ENCODE measurements at places on chromosomes 12 and 14. TPM values are rescaled to one million over a fixed set of nuclear protein-coding genes. Genes with fewer than 3 reads are reported as not detected.

The ADAM21 gene
- 0.18 TPM for total RNA-seq

The GUCY2C gene
- total RNA-seq = 0.09 TPM

The CIDEB gene
- 5.8 TPM for total RNA-seq

The SLC6A15 gene
- total RNA-seq = 63.4 TPM

The ASCL4 gene
- not detected for total RNA-seq

The RGS6 gene
- total RNA-seq = 15.0 TPM

The STON2 gene
- total RNA-seq = 29.9 TPM

The TAS2R30 gene
- 29.1 TPM for total RNA-seq

The PARP2 gene
- 19.4 TPM for total RNA-seq

The GALNT9 gene
- 23.1 TPM for total RNA-seq

DNA sequence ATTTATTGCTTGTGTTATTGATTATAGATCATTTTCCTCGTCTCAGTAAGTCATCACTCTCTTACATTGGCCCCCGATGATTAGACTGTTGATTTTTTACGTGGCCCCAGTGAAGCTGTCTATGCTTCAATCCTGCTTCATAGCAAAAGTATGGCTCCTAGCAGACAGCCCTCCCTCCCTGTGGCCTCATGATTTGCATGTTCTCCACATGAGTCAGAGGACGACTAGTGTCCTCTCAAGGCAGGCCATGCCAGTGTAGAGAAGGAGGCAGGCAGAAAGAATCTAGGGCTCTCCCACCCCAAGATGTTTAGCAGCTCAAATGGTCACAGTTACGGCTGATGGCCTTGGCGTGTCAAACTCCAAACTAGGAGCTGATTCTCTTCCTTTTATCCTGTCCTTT lies 59.6 kb downstream of the FIGNL2 start:
- DNase-seq = no peak

DNA sequence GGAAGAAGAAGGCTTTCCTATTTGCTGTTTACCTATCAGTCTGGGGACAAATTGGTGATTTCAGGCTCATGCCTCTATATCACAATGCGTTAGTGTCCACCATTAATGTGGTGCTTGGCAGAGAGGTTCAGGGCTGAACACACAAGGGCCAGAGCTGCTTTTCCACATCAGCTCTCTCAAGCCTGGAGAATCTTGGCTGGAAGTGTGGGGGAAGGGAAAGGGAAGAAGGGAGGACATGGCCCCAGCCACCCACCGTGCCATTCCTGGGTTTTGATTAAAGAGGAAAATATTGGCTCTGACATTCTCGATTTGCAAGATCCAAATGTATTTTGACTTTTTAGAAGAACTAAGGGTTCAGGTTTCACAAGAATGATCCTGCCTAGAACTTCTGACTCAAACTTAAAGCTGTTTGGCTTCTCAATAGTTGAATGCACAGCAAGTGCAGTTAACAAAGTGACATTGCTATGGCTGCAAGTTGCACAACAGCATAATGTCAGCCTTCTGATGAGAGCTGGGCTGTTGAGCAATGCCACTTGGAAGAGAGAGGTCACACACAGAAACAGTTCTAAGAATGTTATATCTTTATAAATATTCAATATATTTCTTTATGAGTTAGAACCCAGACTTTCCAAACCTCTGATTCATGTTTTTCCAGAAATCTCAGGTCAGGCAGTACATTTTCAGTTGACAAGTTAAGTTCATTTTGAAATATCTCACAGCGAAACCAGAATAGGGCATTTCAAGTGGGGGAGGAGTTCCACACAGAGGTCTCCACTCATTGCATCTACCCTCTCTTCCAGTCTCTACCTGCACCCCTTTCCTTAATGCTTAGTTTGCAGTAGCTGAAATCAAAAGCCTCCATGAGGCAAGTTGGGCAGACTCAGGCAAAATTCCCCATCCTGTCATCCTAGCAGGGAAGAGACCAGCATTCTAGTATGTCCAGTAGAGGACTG lies 25.3 kb downstream of the IGF1 start:
- no peak for DNase-seq

- DNase-seq = no peak
Measured at GRCh38 chr12:2526371-2526770, 268.4 kb upstream of the FKBP4 start.

DNA sequence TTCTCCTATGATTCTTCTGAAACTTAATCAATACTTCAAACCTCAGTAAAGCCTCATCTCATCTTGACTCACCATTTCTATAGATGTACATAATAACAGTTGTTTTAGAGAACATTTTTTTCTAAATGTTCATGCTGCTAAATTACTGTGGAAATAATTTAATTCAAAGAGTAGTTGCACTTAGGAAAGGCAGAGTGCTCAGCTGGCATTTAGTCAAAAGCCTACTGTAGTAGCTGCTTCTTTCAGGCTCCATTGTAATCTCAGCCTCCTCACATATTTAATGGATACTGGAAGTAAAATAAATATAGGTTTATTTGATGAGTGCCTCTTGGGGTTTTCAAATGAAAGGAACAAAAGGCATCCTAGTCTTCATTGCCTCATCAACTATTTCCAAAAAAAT lies 325.0 kb downstream of the CCER1 start:
- DNase-seq = no peak

DNA sequence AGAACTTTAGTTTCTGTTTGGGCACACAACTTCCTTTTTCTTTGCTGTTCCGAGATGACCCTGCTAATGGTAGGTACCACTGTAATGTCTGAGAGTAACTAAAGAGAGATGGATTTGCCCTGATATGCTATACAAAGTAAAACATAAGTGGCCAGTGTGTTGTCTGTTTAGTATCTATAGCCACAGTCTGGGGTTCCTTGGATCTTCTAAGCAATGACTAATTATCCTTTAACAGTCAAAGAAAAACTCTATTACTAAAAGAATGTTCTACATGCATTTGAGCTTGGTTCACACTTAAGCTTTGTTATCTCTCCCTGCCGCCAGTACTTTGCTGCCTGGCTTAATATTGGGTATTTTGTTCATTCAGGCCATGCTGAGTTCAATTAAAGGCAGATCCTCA lies 1051.9 kb upstream of the FLRT2 start:
- no peak for DNase-seq

GRCh38 chr12:18797604-18798003 lies 59.7 kb downstream of the CAPZA3 start:
- DNase-seq = no peak

GRCh38 chr12:121009741-121010140 lies 6.5 kb downstream of the C12orf43 start:
- peak; percentile 14 for DNase-seq

GRCh38 chr14:37597914-37598746 lies 2.7 kb downstream of the TTC6 start:
- DNase-seq = no peak

- DNase-seq = no peak
Measured at GRCh38 chr12:89884416-89884898, 175.8 kb upstream of the ATP2B1 start.

- DNase-seq = no peak
Measured at GRCh38 chr12:68334132-68334531, 2.0 kb upstream of the MDM1 start.

- DNase-seq = no peak
Measured at GRCh38 chr14:50901361-50901760, 29.5 kb downstream of the ABHD12B start.

DNA sequence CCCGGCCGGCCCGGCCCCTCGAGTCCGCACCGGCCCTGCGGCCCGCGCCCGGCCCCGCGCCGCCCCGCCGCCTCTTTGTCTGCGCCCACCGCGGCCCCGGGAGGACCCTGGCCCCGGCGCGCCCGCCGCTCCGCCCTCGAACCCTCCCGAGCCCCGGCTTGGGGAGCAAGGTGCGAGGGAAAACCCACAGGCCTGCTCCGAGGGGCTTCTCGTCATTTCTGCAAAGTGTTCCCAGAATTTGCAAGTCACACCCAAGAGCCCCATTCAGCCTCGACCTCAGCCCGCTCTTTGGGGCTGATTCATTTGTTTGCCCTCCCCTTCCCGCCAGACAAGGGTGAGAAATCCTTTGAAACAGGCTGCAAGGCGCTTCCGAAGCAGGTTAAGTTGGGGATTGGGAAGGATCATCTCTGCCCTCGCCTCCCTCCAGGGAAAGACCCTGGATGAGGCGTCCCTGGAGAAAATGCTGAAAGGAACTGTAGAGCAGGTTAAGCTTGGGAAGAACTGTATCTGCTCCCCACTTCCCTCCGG lies 325 bp upstream of the CLIP1 start:
- no peak for DNase-seq

DNA sequence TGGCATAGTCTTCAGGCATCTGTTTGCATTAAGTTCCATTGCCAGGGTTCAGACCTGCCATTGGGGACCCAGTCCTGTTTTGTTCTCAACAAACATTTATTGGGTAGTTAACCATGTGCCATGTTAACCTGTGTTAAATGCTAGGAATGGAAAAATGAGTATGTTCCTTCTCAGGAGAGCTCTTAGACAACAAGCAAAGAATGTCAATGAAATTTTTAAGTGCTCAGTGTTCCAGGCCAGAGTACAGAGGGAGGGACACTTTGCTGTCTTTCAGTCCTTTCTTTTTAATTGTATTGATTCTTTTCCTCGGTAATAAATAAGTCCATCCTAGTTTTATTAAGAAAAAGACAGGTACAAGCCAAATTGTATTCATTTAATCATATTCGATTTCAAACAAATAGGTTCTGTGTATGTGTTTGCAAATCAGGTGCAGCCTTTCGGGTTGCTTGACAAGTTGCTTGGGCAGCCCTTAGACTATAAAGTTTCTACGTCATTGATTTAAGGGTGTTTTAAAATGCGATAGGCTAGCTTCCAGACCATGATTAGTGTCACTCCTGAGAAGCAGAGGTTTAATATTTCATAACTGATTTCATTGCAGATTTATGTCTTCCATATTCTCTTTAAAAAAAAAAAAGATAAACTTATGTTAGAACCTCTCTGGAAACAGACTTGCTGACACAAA lies 123.1 kb downstream of the DERA start:
- no peak for DNase-seq

GRCh38 chr12:110548678-110549077 lies 34.4 kb downstream of the PPTC7 start:
- no peak for DNase-seq

DNA sequence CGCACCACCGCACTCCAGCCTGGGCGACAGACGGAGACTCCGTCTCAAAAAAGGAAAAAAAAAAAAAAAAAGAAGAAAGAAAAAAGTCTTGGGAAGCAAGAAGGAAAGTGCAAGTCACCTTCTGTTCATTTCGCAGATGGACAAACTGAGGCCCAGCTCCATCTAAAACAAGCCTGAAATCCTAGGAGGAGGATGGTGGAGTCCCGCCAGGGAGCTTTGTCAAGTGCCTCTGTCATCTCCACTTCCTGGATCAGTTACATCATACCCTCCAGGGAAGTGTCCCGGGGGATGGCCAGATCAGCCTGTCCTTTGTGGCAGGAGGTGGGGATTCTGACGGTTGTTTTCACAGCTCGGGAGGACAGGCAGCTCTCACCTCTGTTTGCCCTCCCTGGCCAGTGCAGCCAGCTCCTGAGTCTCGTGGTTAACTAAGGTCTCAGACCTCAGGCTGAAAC lies 8.7 kb upstream of the SDSL start:
- DNase-seq = no peak

DNA sequence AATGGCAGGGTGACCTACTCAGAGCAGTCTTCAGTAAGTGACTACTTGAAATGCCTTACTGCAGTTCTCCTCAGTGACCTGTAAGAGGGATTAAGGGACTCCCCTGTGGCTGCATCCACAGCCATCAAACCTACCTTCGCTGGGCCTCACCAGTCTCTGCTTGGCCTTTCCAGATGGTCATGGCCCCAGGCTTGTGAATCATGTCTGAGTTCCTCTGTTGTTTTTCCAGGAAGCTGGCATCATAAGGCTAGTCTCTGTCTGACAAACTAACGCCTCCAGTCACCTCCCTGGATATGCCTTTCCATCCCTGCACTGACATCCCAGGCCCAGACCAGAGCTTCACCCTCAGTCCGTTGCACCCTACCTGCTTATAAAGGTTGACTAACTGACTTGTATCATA lies 14.0 kb downstream of the RNASE2 start:
- DNase-seq = no peak

DNA sequence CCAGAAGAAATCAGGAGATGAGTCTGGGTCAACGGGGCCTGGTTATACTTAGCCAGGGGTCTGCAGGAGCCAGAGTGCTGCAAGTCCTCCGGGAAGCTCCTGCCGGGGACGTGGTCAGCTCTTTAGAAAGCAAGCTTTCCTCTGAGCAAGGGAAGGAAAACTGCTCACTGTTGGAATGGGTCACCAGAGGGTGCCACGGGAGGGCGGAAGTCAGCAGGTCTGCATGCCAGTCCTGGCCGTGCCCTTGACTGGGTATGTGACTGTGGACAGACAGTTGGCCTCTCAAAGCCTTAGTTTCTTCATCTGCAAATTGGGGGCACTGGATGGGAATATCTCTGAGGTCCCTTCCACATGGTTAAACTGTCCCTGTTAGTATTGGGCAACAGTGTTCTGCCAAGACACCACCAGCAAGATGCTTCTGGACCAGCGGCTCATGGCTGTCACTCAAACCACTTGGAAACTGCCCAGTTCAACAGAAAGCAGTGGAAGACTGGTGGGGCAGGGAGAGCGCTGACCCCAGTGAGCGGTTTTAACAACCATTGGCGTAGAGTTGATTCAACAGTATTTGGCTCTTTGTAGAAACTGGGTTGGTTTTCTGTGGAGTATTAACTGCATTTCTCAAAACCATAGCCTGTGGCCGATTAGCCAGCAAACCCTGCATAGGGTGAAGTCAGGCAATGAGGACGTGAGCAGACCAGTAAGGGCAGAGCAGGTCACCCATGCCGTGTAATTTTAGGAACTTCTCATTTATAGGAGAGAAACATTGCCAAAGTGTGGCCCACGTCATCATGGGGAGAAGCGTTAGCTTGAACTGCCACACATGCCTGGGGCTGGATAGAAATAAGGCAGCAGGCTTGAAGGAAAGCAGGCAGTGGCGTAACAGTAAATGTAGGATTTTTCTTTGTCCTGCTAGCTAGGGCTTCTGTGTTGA lies 163.9 kb upstream of the PRMT8 start:
- no peak for DNase-seq
